ENCODE measurements at places on chromosomes 2 and 18.

DNA sequence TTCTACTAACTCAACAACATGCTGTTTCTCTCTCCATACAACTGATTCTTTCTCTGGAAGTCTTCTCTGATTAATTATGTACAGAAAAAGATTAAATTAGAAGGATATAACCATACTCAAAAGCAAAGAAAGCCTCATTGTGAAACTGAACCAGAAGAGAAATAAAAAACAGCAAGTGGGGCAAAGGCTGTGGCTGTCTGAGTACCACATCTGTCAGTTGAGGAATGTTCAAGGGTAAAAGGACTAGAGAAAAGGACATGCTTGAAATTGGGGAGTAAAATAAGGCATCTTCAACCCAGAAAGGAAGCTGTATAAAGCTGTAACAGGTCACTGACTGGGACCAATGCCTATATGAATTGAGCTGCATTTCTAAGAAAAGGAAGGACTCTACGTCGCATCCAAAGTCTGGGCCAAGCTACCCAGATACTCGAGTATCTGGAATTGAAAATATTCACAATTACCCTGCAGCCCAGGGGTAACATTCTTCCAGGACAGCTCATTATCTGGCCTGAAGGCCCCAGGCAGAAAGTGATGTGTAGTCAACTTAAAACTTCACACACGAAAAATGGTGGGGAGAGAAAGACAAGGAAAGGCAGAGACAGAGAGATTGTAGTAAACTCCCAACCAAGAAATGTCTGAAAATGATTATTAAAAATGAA, 356.0 kb upstream of the GALNT5 start:
- DNase-seq, result no peak

- no peak for DNase-seq
Measured at GRCh38 chr2:109125593-109126500, 3.2 kb upstream of the SH3RF3 start.

GRCh38 chr18:8416212-8417019, 192.8 kb upstream of the RAB12 start:
- DNase-seq, result no peak

GRCh38 chr18:74722237-74722636, 124.6 kb downstream of the ZNF407 start:
- DNase-seq, result no peak
